Hematopoietic multipotent progenitor cell treated with erythropoietin and hydrocortisone succinate and interleukin-3 and kit ligand, for 15 days (in vitro differentiated cells): ENCODE measurements at places on chromosomes 16 and 17.
A peak's percentile ranks its signal among the peaks of the same experiment; 100 is the strongest.

- DNase-seq: no peak
Measured at GRCh38 chr16:89951509-89951908, 3.0 kb downstream of the DEF8 start.

- DNase-seq: no peak
Measured at GRCh38 chr16:23343643-23344612, 41.8 kb downstream of the SCNN1B start.

DNA sequence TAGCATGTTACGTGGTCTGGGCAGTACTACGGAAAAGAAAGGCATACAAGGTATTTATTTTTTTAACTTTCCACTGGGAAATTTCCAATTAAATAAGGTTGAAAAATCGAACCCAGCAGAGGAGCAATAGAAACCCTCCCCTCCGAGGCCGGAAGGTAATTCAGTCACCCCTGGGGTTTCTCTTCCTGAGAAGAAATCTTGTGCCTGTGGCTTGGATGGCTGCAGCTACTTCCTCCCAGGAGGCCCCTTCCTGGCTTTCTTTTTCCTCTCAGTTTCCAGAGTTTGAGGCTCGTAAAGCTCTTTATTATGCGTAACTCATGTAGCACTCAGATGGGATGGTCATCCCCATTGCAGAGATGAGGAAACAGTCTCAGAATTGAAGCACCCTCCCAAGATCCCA is 140.3 kb downstream of the ASIC2 start:
- DNase-seq: no peak

- DNase-seq: no peak
Measured at GRCh38 chr16:73544826-73545225, 496.9 kb upstream of the ZFHX3 start.

DNA sequence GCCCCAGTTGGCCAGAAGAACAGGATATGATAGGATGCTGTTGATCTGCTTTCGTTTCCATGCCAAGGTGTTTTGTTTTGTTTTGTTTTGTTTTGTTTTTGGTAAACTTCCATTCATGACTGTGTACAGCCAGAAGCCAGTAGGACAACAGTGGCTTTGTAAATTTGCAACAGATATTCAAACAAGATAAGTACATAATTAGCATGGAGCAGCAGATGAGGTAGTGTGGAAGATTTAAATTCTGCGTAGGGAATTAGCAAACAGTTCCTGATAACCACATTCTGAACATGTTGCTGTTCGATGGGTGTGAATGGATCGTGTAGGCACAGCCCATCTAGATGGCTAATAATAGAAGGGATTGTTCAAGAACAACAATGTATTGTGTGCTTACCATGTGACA is 1080.1 kb upstream of the RBFOX1 start:
- DNase-seq: no peak

DNA sequence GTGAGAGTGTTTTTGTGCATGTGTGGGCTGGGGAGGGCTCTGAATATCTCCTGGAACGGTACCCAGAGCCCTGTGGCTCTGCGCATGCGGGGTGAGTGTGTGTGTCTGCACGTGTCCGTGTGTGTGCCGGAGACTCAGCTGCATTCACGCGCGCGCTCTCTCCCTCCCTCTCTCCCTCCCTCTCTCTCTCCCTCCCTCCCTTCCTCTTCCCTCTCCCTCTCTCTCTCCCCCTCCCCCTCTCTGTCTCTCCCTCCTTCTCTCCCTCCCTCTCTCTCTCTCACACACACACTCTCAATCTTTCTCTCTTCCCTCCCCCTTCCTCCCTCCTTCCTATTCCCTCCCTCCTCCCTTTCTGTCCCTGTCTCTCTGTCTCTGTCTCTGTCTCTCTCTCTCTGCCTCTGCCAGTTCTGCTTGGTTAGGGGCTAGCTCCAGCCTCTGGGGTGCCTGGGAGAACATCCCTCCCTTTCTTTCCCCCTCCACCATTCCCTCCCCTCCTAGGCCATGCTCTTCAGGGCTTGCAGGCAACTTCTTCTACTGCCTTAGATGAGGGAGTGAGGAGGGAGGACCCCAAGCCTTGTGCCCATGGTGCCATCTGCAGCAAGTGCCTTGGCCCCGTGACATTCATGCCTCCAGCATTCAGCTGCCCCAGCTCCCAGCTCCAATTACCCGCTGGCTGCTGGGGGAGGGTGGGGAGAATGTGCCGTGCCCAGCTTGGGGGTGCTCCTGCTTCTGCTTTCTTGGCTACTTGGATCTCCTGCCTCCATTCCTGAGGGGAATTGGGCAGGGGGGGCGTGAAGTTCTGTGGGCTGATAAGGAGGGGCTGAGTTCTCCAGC is 6.4 kb downstream of the THRA start:
- peak; percentile 66 for DNase-seq

DNA sequence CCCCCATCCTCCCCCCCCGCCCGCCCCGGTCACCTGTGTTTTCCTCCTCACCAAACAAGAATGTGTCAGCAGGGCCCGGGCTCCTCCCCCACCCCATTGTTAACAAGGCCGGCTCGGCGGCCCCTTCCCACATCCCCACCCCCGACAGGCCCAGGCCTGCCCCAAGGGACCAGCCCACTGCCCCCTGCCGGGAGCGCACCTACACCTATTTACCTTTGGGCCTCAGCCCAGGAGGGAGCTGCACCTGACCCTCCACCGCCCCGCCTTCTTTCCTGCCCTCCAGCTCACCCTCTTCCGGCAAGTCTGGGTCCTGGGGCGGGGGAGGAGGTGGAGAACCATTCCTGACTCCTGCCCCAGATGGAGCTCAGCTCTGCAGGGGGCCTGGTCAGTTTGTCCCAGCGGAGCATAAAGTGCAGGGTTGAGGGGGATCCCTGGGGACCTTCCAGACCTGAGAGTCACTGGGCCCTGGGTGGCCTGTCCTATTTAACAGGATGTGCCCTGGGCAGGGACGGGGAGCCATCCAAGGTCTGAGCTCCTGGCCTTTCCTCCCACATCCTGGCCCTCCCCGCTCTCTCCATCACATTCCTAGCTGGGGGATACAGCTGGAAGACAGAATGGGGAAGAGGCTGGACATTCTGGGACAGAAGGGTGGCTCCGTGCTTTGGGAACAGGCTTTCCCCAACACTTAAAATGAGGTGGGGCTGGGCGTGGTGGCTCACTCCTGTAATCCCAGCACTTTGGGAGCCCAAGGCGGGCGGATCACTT is 8.3 kb downstream of the FOXJ1 start:
- DNase-seq: no peak

- DNase-seq: peak; percentile 43
Measured at GRCh38 chr17:29615048-29615385, 7.7 kb downstream of the CORO6 start.

DNA sequence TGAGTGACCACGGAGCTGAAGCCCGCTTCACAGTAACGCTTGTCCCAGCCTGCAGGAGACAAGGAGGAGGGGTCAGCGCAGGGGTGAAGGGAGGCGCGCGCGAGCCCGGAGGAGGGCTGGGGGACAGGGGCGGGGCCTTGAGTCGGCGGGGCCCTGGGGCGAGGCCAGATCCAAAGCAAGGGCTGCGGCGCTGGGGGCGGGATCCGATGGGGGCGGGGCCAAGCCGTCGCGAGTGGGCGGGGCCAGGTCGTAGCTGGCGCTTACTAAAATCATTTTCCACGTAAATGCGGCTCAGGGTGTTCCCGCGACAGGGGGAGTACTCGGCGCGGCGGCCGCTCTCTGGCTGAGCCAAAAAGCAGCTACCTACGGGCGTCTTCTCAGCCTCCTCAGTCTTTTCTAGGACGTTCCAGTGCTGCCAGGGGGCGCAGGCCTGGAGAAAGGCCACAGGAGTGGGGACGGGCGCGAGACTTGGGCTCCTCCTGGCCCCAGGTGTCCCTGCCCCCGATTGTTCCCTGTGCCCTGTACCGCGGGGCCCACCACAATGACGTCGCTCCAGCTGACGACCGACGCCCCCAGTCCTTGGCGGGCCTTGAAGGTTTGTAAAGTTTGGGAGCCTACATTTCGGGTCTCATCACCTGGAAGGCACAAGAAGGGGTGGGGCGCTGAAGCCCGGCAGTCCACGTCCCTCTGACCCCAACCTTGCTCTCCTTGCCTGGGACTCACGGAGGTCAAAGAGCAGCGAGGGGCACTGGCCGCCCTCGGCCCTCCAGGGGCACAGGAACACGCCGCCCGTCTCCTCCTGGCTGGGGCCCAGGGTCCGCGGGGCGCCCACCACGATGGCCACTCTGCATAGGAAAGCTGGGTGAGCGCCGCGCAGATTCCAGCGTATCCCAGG is 3.9 kb downstream of the ITGA2B start:
- peak; percentile 88 for DNase-seq

DNA sequence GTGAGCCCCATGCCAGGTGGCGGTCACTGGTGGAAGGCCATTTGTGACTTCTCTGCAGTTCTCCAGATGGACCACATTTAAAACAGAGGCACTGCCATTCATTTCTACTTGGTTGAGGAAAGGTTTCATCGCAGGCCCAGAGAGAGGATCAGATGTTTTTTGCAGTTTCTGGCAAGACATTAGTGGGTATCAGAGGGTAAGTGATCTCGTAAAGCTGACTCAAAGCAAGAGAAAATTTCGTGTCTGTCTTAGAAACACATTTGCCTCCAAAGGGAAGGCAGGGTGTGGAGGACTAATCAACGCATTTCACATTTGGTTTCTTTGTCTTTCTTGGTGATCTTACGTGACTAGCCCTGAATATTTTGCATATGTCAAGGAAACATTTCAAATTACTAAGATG is 81.8 kb downstream of the PRKCB start:
- DNase-seq: no peak

- DNase-seq: no peak
Measured at GRCh38 chr16:70730944-70731343, 45.1 kb upstream of the MTSS2 start.

GRCh38 chr17:35453171-35453570 is 4.6 kb upstream of the SLFN13 start:
- DNase-seq: no peak

- DNase-seq: no peak
Measured at GRCh38 chr17:5514976-5515375, 28.6 kb downstream of the MIS12 start.

DNA sequence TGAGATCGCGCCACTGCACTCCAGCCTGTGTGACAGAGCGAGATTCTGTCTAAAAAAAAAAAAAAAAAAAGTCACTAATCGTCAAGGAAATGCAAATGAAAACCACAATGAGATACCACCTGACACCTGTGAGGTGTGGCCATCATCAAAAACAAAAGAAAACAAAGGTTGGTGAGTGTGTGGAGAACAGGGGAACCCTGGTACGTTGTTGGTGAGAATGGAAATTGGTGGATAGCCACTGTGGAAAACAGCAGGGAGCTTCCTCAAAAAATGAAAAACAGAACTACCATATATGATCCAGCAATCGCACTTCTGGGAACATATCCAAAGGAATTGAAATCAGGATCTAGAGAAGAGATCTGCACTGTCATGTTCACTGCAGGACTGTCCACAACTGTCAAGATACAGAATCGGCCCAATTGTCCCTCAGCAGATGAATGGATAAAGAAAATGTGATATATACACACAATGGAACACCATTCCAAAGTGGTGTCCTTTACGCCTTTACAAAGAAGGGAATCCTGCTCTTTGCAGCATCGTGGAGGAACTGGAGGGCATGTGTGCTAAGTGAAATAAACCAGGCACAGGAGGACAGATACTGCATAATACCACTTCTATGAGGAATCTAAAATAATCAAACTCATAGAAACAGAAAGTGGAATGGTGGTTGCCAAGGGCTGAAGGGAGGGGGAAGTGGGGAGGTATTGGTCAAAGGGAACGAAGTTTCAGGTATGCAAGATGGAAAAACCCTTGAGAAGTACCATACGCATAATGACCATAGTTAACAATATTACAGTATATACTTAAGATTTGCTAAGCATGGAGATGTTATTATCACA is 63.5 kb upstream of the PLCG2 start:
- no peak for DNase-seq

DNA sequence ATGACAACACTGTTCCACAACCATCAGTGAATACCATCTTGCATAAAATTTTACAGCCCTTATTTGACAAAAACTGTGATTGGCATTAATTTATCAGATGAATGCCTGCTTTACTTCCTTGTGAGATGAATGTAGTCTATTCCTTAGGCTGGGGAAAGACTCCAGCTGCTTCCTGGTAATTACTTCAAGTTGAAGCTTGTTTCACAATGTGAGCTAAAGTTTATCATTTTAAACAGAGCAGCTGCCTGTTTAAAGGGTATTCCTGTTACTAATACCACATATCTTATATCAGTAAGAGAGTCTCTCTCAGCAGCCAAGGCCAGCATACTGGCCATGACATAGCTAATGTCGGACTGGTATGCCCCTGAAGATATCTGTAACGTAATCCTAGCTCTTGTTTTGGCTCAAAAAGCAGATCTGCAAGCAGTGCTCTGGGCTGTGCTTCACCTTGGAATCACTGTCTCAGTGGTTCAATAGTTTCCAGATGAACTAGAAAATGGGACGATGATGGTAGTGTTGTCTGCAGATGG is 13.2 kb upstream of the ARL2BP start:
- no peak for DNase-seq

DNA sequence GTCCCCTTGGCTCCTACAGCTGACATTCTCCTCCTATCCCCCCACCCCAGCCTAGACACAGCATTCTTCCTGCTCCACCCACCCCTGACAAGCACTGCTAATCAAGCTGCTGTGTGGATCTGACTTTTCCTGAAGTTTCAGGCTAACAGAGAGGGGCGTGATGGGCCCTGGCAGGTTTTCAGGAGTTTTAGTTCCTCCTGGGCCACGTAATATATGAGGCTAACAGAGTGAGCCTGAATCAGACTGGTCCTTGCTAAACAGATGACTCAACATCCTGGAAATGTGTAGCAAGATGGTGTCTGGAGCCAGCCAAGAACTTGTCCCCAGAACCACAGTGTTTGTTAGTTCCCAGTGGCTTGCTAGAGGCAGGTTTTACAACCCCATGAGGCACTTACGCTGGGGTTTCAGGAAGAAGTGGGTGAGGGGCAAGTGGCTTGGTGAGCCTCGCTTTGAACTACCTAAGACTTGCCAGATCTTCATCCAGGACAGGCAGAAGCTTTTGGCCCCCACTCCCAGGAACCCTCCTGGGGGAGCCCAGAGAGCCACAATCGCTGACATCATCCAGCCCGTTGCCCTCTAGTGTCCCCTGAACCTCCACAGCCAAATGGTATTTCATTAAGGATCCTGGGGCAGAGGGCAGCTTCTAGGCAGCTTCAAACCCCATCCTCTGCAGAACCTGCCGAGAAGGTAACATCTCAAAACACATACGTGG is 15.9 kb downstream of the TMEM92 start:
- no peak for DNase-seq

DNA sequence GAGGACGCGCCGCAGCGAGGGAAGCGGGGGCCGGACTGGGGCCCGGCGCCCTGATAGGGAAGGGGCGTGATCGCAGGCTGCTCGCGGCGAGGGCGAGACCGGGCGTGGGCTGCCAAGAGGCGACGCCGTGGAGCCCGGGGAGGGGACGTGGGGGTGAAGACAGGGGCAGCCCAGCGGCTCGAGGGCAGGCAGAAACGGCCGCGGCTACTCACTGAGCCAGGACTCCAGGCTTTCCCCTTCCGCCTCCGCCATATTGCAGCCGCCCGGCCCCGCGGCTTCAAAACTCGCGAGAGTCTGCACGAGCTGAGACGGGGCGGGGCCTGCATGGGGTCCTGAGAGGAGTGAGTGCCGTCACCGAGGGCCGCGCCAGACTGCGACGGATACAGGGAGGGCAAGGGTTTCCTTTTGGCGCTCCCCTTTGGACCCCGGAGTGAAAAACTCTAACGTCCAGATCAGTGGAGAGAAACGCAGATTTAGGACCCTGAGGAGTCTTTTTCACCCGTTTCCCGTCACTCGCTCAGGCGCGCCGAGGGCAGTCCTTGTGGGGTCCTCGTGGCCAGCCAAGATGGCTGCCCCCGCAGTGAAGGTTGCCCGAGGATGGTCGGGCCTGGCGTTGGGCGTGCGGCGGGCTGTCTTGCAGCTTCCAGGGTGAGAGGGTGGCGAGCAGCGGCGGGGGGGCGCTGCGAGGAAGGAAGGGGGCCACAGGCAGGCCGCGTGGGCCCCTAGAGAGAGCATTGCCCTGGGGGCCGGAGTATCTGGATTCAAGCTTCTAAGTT is at the start of the genes GGA3 and MRPS7:
GGA3 (minus strand) TSS at position 271 of the 776 bp plus-strand sequence; CDS start at position 252, 19 bp downstream.
MRPS7 (plus strand) TSS at position 544 of the 776 bp plus-strand sequence; CDS start at position 566, 22 bp downstream.
- peak; percentile 98 for DNase-seq
